Retinal pigment epithelial cell (primary cell): ENCODE measurements at places on chromosomes 4 and X.

GRCh38 chr4:72706684-72707083, 137.7 kb upstream of the ADAMTS3 start:
- no peak for DNase-seq

DNA sequence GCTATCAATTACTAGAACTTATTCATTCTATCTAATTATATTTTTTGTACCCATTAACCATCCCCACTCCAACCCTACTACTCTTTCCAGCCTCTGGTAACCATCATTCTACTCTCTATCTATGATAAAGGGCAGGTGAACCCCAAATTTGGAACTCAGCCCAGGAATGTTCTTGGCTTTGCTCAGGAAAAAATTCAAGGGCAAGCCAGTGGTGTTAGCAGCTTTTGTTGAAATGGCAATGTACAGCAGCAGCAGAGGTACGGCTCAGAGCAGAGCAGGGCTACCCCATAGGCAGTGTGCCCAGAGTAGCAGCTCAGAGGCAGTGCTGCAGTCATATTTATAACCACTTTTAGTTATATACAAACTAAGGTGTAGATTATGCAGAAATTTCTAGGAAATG, 138.2 kb downstream of the RNF150 start:
- DNase-seq = no peak

- no peak for DNase-seq
Observed at GRCh38 chr4:4247696-4248028, 361 bp downstream of the TMEM128 start.

DNA sequence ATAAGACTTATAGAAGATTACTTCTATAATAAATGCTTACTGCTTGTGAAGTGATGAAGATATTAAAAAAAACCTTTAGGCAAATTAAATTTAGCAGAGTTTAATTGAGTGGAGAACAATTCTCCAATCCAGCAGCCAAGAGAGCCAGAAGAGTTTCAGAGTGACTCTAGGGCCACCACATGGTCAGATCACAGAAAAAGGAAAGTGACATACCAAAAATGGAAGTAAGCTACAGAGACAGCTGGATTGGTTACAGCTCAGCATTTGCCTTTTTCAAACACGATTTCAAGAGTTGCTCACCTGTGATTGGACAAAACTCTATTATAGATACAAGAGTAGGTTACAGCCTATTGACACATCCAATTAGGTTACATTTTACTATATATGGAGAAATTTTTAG, 79.0 kb upstream of the TRAM1L1 start:
- DNase-seq = no peak

GRCh38 chrX:101397779-101398178, 7.0 kb downstream of the RPL36A start:
- no peak for DNase-seq

DNA sequence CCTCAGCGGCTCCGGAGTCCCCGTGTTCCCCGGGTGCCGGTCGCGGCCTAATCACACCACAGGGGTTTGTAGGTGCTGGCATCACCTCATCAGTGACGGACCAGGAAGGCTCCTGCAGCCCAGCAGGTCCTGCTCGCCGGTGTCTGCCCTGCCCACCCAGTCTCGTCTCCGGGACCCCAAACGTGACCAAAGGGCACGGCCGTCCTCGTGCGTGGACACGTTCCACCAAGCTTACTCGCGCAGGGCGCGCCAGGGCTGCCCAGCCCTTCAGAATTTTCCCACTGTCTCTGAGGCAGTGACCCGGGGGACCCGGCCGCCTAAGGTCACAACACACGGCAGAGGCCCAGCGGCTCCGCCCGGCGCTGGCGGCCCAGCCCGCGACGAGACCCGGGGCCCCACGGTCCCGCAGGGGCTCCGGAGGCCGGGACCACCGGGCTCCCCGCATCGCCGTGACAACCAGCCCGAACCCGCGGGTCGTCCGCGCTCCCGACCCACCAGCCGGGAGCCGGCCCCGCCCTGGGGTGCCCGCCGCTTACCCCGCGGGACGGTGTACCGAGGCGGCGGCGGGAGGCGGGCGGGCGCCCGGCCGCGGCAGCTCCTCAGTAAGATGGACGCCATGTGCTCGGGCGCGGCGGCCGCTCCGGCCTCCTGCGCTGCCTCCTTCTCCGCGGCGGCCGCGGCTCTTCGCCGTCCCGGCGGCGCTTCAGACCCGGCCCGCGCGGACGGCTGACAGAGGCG, 454 bp downstream of the LETM1 start:
- no peak for DNase-seq

DNA sequence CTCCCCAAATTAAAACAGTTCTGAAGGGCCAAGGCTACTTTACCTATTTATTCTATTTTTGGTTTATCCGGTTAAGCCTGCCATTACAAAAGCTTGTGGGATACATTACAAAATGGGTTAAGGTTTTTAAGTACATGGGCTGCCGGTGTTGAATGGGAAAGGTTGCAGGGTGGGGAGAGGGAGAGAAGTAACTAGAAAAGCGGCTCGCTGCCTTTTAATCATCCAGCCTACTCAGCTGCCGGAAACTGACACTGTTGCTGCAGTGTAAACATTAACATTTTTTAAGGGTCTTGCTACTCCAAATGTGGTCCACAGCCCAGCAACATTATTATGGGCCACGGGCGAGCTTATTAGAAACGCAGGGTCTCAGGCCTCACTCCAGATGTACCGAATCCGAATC, 1.5 kb upstream of the IL1RAPL1 start:
- DNase-seq = no peak

GRCh38 chr4:102478186-102478585, 23.0 kb upstream of the NFKB1 start:
- DNase-seq = no peak

GRCh38 chrX:152993933-152994332, at the start of gene PNMA5:
Gene PNMA5 (minus strand): TSS chrX:152994116. CDS start chrX:152991598, 2,518 bp downstream.
- DNase-seq = no peak

GRCh38 chrX:65035446-65035770, 59.2 kb upstream of the ZC4H2 start:
- no peak for DNase-seq

DNA sequence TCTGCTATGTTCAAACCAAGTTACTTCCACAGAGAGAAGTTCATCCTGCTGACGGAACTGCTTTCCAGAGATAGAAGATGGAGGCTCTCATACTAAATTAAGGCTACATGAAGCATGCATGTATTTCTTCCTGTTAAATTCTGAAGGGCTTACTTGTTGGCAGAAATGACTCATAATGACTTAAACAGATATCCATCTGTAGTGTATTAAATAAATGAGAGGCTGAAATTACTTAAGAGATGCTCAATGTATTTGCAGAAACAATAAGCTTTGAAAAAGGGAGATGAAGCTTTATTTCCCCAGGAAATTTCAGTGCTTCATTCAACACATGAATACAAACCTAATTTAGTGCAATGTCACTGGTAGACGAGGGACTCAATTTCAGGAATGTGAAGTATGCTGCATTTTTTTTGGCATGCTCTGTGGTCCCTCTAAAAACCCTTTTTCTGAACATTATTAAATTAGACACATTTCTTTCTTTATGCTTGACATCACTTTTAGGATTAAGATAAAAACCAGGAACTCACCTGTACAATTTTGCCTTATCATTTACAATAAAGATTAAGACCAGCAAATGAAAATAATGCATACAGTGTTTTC, 759.1 kb upstream of the POU3F4 start:
- no peak for DNase-seq

DNA sequence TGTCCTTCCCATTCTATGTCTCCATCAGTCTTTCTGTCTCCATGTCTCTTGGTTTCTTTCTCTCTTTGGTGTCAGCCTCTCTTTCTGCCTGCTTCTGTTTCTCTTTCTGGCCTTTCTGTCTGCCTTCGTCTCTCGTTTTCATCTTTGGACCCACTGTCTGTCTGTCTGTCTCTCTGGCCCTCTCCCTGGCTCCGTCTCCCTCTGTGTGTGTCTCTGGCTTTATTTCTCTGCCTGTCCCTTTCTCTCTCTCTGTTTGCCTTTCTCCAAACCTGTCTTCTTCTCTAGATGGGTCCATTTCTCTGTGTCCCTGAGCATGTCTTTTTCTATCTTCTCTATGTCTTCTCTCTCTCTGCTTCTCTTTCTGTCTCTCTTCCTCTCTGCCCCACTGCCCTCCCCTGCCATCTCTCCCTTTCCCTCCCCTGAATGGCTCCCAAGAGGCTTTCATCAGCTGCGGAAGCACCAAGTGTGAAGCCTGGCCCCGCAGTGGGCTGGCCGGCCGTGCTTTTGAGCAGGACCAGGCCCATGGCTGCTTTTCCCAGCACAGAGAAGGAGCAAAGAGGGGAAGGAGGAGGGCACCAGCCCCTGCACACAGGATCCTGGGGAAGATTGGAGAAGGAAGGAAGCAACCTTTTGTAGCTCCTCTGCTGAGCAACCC, 57.4 kb downstream of the PJA1 start:
- no peak for DNase-seq

DNA sequence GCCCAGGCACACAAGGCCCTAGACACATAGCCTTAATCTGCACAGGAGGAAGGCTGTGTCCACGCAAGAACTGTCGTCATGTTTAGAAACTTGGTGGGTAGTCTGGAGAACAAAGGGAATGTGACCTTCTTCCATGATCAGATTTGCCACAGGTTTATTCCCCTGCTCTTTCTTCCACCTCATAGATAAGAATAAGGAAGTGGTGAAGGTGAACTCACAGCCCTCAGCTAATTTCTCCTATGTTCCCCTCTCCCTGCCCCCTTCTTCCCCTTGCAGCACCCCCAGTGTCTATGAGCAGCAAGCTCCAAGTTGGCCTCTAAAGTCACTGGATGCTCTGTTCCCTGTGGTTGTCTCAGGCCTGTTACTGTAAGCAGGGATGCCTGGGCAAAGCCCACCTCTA, 39.8 kb upstream of the LAS1L start:
- no peak for DNase-seq

- no peak for DNase-seq
Observed at GRCh38 chrX:2498781-2499302, 1.9 kb downstream of the DHRSX start.

- DNase-seq = no peak
Observed at GRCh38 chr4:67725132-67725531, 24.2 kb upstream of the UBA6 start.

DNA sequence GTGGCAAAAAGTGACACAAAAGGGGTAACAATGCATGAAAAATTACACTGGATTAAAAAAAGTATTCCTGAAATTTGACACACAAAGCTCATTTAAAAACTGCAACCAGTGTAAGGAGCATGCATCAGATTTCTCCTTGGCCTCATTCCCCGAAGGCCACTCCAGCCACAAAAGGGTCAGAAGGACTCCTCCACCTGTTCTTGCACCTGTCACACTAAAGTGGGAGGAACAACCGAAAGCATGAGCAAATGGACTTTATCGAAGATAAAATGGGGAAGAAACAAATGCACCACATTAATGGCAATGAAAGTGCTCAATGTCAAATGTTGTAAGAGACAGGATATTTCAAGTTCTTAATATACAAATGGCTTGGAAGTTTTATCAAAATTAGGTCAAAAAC, 88.2 kb downstream of the ADGRA3 start:
- no peak for DNase-seq

DNA sequence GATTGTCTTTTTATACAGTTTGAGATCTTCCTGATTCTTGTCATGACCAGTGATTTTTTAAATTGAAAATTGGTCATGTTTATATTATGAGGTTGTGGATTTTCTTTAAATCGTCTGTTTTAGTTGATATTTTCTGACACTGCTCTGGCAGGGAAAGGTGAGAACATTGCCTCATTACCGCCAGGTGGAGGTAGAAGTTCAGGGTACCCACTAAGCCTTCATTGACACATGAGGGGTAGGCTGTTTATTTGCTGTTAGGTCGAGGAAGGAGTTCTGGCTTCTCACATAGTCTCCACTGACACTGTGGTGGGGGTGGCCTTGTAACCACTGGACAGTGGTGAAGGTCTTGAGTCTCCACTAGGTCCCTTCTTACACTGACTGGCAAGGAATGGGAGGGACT, 117.6 kb upstream of the GPR101 start:
- DNase-seq = no peak

GRCh38 chr4:119290598-119290997, 31.3 kb downstream of the FABP2 start:
- no peak for DNase-seq

DNA sequence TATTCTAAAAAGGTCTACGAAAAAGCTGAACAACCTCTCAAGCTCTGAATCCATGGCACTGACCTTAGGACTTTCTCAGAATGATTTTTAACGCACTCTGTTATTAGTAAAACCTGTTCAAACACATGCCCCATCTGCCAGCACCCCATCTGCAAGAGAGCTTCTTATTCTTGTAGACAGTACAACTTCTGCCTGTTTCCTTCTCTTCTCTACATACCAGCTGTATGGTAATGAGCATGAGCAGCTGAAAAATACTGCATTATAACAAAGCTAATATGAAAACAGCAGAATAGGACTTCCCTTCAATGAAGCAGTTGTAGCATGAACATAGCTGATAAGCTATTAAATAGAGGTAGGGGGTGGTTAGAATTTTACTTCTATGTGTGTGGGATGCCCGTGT, 167.9 kb downstream of the FBXW7 start:
- no peak for DNase-seq

DNA sequence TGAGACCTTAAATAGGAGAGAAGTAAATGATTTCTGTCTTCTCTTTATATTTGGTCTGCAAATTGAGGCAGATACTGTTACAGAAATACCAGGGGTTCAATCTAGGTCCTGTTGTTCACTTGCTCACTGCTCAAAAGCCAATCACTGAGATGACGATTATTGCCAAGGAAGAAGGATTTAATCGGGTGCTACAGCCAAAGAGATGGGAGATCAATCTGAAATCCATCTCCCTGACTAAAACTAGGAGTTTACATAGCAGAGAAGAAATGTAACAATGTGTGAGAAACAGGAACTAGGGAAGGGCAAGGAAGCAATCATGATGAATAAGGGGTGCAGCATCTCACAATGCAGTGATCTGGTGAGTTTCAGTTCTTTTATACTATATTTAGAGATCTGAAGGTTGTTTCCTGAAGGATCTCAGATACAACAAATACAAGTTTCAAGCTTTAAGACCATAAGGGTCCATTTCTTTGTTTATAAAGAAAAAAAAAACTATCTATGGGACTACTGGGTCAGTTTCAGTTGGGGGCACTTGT, 117.9 kb upstream of the FAM9B start:
- no peak for DNase-seq

DNA sequence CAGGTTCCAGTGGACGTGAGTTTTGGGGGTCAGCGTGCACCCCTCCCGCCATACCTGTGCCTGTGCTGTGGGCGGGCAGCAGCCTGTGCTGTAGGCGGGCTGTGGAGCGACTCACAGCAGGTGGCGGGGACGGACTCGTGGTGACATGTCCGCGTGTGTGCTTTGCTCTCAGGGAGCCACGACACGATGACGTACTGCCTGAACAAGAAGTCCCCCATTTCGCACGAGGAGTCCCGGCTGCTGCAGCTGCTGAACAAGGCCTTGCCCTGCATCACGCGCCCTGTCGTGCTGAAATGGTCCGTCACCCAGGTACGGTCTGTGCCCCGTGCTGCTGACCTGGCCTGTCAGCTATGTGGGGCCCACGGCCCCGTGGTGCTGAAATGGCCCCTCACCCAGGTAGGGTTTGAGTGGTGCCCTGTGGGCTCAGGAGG, 7.4 kb downstream of the PLCXD1 start:
- DNase-seq = no peak

- DNase-seq = no peak
Observed at GRCh38 chr4:154503598-154503997, 12.0 kb upstream of the DCHS2 start.

- DNase-seq = no peak
Observed at GRCh38 chr4:130449741-130450140, 1353.8 kb downstream of the C4orf33 start.
